Endothelial cell of umbilical vein (primary cell): ENCODE measurements at places on chromosomes 1 and 21. TPM values are rescaled to one million over a fixed set of nuclear protein-coding genes. Genes with fewer than 3 reads are reported as not detected.

Gene SLFNL1
- 0.14 and 0.25 TPM in 2 replicates for polyA plus RNA-seq

Gene OLFM3
- not detected in 2 replicates for polyA plus RNA-seq

Gene EPB41
- 20.2 and 22.3 TPM in 2 replicates for polyA plus RNA-seq

GRCh38 chr1:157371826-157372225, 180.5 kb downstream of the FCRL5 start:
- DNase-seq = no peak

DNA sequence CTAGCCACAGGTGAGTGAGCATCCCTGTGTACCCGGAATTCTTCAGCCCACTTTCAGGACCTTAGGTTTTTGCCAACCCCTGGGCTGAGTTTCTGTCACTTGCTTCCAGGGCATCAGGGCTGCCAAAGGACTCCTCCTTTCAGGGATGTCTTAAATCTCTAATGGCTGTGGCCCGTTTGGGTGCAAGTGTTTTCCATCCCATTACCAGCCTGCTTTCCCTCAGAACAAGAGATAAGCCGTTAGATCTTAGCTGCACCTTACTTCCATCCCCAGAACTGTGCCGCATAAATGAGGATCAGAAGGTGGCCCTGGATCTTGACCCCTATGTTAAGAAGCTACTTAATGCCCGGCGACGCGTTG, 652 bp downstream of the SNAPIN start:
- DNase-seq = no peak
